Prostate gland (tissue), 2 donors: ENCODE measurements at places on chromosomes 1 and 21. TPM values are rescaled to one million over a fixed set of nuclear protein-coding genes. Genes with fewer than 3 reads are reported as not detected.

DNA sequence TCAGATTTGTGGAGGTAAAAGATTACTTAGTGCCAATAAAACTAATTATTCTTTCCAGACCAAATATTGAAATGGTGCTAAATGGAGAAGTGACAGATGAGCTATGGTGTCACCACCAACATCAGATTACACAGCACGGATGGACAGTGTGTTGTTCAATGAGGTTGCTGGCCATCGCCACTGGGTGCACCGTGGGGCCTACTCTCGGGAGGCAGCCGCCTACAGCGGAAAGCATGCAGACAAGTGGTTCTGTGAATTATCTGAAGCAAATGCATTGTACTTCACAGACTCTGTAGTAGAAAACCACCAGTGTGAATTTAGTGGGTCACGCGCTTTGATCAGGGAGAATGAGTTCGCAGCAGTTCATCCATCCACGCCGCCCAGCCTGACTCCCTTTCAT, 42.3 kb downstream of the GNG4 start:
- H3K27ac ChIP-seq: no peak overlapping the region
- H3K4me1 ChIP-seq: no peaks in the 10 kb centered on the region
- DNase-seq: no peak
- no peaks in the 10 kb centered on the region for H3K27me3 ChIP-seq

GRCh38 chr1:234781241-234782065, 171.5 kb upstream of the IRF2BP2 start:
- no peak overlapping the region for H3K27ac ChIP-seq
- no peak overlapping the region for H3K4me3 ChIP-seq
- no peaks in the 10 kb centered on the region for H3K36me3 ChIP-seq

- H3K4me1 ChIP-seq: no peaks in the 10 kb centered on the region
- H3K27me3 ChIP-seq: no peaks in the 10 kb centered on the region
- no peak overlapping the region for H3K4me3 ChIP-seq
These were observed 89.5 kb downstream of the KCNJ15 start for GRCh38 chr21:38346286-38346685.

DNA sequence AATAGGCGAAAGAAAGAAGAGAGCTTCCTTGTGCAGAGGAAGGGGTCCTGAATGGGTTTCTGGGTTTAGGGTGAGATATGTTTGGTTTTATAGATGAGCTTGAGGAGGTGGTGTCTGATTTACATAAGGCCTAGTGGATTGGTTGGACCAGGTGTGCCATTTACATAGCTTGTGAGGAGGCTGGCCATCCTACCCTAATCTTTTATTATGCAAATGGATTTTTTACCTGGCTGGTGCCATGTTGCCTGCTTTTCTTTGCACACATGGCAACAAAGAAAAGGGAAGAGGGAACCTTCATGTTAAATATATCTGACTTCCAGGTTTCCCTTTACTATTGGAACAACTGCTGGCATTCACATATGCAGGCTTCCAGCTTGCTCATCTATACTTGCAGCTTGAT, 585.3 kb downstream of the PTPRU start:
- peaks cover 7% of the 10 kb centered on the region for H3K27me3 ChIP-seq
- H3K27ac ChIP-seq: no peak overlapping the region
- H3K36me3 ChIP-seq: no peaks in the 10 kb centered on the region
- no peak overlapping the region for H3K4me3 ChIP-seq
- DNase-seq: no peak

- no peaks in the 10 kb centered on the region for H3K4me1 ChIP-seq
- no peak for DNase-seq
- H3K27ac ChIP-seq: no peak overlapping the region
These were observed 59.1 kb upstream of the SIM2 start for GRCh38 chr21:36639769-36640168.

DNA sequence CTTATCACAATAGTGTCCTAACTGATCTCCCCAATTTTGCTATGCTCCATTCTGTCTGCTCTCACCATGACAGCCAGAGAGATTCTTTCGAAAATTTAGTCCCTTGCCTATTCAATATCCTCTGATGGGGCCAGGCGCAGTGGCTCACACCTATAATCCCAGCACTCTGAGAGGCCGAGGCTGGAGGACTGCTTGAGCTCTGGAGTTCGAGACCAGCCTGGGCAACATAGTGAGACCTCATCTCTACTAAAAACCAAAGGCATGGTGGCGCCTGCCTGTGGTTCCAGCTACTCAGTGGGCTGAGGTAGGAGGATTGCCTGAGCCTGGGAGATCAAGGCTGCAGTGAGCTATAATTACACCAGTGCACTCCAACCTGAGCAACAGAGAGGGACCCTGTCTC, 16.1 kb upstream of the PDZK1IP1 start:
- H3K27me3 ChIP-seq: peaks cover 3% of the 10 kb centered on the region
- H3K36me3 ChIP-seq: no peaks in the 10 kb centered on the region
- no peaks in the 10 kb centered on the region for H3K4me1 ChIP-seq
- no peak overlapping the region for H3K27ac ChIP-seq
- no peak for DNase-seq
- no peak overlapping the region for H3K4me3 ChIP-seq

DNA sequence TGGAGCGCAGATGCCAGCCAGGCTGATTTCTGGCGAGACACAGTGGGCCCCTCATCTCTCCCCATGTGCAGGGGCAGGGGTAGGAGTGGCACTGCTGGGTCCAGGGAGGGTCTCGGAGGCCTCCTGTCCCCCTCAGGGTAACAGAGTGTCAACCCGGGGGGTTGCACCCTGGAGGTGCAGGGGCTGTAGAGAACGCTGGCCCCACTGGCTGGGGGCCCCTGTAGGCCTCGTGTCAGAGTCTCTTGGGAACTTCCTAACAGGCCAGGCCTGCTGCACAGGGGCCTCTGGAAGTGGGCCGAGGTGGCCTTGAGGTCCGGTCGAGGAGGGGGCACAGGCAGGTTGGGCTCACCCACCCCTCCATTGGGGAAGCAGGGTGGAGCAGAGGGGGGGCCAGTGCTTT, 38.9 kb upstream of the AJAP1 start:
- H3K4me1 ChIP-seq: no peaks in the 10 kb centered on the region
- no peaks in the 10 kb centered on the region for H3K36me3 ChIP-seq
- H3K27me3 ChIP-seq: no peaks in the 10 kb centered on the region
- no peak overlapping the region for H3K27ac ChIP-seq

DNA sequence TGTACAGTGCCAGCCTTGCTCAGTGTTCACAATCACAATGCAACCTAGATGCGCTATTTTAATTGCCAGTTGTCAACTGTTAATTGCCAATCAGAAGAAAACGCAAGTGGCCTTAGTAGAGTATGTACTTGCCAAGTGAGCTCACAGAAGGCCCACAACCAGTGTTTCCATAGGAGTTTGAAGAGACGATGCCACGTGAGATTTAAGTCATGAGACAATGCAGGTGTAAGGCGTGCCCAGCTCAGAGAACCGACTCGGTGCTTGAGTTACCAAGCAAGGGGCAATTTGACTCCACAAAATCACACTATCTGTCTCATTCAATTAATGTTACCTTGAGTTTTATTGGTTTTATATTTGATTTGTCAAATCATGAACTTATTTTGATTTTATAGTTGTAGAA, 65.6 kb downstream of the TEX35 start:
- no peaks in the 10 kb centered on the region for H3K4me1 ChIP-seq
- H3K4me3 ChIP-seq: no peak overlapping the region
- H3K36me3 ChIP-seq: no peaks in the 10 kb centered on the region
- no peak for DNase-seq

DNA sequence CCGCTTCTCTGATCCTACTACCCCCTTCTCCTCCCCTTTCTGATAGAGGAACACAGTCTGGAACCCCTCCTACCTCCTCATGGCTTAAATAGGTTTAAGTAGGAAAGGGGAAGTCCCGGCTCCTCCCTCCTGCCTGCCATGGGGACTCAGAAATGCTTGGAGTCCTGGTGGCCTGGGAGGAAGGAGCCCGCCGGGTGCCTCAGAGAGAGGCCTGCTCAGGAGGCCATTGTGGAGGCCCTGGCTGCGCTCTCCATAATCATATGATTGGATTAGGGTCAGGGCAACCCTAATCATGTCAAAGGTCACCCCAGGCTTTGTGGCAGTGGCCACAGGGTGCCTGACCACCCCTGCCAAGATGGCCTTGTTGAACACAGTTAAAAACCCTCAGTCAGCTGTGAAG, 29.0 kb downstream of the WNT3A start:
- no peaks in the 10 kb centered on the region for H3K4me1 ChIP-seq
- no peak overlapping the region for H3K27ac ChIP-seq

DNA sequence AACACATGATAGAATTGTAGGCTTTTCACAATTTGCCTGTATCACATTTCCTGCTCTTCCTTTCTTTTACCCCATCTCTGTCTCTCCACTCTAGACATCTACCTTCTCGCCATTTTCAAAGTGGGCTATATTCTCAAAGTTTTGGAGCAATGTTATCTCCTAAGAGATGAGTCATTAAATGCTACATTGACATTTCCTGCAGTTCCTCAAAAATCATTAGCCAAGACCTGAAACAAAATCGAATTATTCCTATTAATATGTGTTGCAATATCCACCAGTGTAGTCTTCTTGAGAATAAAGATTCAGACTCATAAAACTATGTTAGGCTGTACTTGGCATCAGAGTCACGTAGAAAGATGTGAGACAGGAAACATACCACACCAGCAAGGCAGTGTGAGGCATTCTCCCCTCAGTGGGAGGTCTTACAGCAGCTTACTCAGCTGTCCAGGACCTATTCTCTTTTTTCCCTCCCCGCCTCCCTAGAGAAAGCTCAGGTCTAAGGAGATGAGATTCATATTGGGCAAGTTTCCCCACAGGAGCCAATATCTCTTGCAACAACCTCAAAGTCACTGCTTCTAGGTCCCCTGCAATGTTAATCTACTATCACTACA, 38.8 kb downstream of the FRRS1 start:
- H3K36me3 ChIP-seq: no peaks in the 10 kb centered on the region
- H3K4me3 ChIP-seq: no peak overlapping the region

DNA sequence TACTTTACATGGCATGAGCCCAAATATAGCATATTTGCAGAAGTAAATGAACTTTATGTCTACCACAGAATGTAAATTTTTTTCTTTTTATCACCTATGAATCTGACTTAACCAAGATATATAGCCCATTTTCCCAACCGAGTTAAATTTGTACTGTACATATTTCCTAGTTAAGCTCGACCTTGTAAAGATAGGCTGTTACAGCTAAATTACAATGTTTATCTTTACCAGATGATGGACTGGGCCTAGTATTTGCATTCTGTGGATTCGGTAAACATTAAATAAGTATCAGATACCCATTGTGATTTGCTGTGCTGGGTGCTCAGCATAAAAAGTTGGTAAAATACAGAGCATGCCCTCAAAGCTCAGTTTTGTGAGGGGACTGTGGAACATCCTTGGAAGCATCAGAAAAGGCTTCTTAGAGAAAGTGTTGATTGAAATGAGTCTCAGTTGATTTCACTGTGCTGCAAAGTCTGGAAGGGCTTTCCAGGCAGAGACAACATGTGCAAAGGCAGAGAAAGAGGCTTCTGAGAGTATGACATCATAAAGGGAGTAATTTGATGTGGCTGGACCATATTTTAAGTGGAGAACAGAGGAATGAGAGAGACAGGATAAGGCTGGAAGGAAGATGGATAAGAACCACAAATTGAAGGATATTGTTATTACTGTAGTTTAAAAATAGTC, 27.4 kb downstream of the MORC3 start:
- no peaks in the 10 kb centered on the region for H3K4me1 ChIP-seq
- H3K36me3 ChIP-seq: no peaks in the 10 kb centered on the region
- H3K27me3 ChIP-seq: no peaks in the 10 kb centered on the region
- H3K27ac ChIP-seq: no peak overlapping the region
- DNase-seq: no peak

- peaks cover 2% of the 10 kb centered on the region for H3K36me3 ChIP-seq
- no peak overlapping the region for H3K27ac ChIP-seq
- no peaks in the 10 kb centered on the region for H3K27me3 ChIP-seq
- H3K4me3 ChIP-seq: no peak overlapping the region
- H3K4me1 ChIP-seq: no peaks in the 10 kb centered on the region
These were observed 8.1 kb downstream of the ARV1 start for GRCh38 chr1:230986976-230987375.

DNA sequence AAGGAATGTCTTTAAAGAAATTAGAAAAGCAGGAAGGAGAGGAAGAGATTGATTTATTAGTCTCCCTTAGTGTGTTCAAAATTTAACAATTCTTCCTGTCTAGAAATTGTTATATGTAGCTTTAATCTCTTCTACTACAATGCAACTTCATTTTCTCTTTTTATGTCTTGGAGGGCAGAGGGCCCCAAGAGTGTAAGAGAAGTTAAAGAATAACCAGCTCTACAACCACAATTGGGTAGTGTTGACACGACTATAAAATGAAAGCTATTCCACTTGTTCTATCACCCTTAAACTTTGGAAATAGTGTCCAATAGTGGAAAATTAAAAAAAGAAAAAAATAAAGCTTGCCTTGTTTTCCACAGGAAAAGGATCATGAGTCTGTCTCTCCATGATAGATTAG, 82.6 kb upstream of the DPYD start:
- DNase-seq: no peak
- no peak overlapping the region for H3K4me3 ChIP-seq
- H3K27me3 ChIP-seq: no peaks in the 10 kb centered on the region
- H3K27ac ChIP-seq: no peak overlapping the region
- H3K4me1 ChIP-seq: no peaks in the 10 kb centered on the region
- H3K36me3 ChIP-seq: no peaks in the 10 kb centered on the region

- H3K27ac ChIP-seq: no peak overlapping the region
- no peak overlapping the region for H3K4me3 ChIP-seq
- H3K36me3 ChIP-seq: no peaks in the 10 kb centered on the region
- H3K4me1 ChIP-seq: no peaks in the 10 kb centered on the region
- H3K27me3 ChIP-seq: no peaks in the 10 kb centered on the region
These were observed 6.3 kb downstream of the ASPM start for GRCh38 chr1:197140121-197140520.

DNA sequence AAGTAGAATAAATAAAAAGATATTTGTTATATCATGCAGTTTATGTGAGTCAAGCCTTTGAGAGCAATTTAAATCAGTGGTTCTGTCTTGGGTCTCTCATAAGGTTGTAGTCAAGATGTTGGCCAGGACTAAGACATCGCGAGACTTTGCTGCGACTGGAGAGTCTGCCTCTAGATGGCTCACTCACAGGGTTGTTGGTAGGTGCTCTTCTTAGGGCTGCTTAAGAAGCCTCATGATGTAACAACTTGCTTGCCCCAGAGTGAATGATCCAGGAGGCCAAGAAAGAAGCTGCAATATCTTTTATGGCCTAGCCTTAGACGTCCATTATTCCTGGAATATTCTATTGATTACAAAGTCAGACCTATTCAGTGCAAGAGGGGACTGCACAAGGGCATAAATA, 73.1 kb upstream of the CACHD1 start:
- DNase-seq: no peak
- no peaks in the 10 kb centered on the region for H3K4me1 ChIP-seq
- H3K27ac ChIP-seq: no peak overlapping the region
- H3K36me3 ChIP-seq: no peaks in the 10 kb centered on the region

The REN gene
- not detected for total RNA-seq

The PMF1 gene
- 64.6 TPM for total RNA-seq

The CRB1 gene
- total RNA-seq: 0.32 TPM

The BLACAT1 gene
- not detected for total RNA-seq
